ENCODE measurements at places on chromosomes 7 and 10.

GRCh38 chr10:53702489-53702888 is 929.9 kb upstream of the MBL2 start:
- DNase-seq, result no peak

GRCh38 chr10:79101560-79102497 is 33.1 kb downstream of the ZMIZ1 start:
- DNase-seq, result no peak

DNA sequence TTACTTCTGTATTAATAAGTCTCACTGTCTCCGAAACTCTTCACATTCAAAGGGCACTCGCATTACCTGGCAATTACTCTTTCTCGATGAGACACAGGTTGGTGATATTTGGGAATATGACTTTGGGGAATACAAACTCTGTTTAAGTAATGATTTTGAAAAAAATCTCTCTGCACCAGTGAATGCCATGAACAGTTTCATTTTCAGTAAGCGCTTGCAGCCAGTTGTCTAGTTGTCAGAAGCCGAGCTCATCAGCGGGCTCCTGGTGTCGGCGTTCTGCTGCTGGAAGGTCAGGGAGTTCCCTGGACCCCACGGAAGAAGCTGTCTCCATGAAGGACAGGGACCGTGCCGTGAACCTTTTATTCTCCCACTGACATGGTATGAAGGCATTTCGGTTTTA is 57.7 kb downstream of the PTPRE start:
- no peak for DNase-seq

DNA sequence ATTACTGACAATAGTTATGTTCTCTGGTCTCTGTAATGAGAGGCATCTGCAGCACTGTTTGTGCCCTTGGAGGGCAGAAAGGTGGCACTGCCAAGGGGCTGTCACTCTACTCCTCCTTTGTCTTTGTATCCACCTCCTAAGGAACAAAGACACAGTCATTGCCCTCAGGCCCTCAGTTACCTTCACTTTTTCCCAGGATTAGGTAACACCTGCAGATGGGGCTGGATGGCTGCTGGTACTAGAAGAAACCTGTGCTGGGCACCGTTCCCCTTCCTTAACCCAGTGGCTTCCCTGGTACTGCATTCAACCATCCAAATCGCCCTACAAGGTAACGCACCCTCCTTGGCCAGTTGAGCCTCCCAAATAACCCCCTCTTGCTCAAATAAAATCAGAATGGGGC is 246.9 kb upstream of the NEBL start:
- no peak for DNase-seq

DNA sequence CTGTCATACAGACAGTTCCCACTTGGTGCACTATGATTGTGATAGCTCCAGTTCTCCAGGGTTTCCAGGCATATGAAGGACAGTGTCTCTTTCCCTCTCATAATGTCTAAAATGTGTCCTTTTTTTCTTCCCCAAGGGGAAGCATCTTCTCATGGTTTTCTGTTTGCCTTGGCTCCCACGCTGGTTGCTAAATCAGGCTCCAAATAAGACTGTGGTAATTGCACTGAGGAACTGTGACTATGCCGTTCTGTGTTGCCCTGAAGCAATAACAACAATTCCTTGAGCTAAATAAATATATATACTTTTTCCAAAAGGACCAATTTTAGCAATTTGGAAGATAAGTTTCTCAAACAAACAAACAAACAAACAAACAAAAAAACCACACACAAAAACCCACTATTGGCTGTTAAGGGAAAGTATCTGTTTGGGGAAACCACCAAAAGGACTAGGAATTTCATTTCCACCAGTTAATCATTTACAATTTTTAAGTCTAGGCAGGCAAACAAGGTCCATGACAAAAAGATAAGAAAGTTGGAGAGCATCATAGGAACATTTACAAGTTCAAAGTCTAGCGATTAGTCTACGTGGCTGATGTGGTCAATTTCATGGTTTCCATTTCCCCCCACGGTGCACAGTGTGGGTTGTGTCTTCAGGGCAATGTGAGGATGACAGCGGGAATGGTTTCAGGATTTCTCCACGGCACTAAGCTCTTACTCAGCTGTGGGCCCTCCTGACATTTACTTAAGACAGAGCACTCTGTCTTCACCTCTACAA is 62.4 kb downstream of the THNSL1 start:
- DNase-seq, result no peak

DNA sequence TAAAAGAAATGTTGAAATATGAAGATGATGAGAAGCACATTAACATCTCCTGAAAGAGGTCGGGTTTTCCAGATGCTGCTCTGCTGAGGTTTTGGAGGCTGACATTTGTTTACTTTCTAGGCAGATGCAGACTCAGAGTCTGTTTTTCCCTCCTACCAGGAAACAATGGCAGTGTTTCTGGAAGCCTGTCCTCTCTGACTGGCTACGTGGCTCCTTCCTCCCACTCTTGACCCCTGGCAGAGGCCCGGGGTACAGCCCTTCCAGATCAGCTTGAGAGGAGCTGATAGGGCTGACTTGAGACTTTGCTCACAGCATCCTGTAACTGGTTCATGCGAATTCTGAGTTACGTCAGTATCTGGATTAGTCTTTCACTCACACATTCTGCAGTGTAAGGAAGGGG is 41.1 kb upstream of the IL15RA start:
- no peak for DNase-seq

Data from hematopoietic multipotent progenitor cell treated with erythropoietin and hydrocortisone succinate and interleukin-3 and kit ligand, for 4 days (in vitro differentiated cells).